Naive thymus-derived CD8-positive, alpha-beta T cell (primary cell): ENCODE measurements at places on chromosomes 13 and 19.
A peak's percentile ranks its signal among the peaks of the same experiment; 100 is the strongest.

- DNase-seq = no peak
Observed at GRCh38 chr19:19750842-19751790, 18.2 kb upstream of the ZNF14 start.

- no peak for DNase-seq
Observed at GRCh38 chr13:93982179-93982918, 497.1 kb downstream of the DCT start.

- no peak for DNase-seq
Observed at GRCh38 chr19:4707322-4707721, 16.3 kb downstream of the DPP9 start.

DNA sequence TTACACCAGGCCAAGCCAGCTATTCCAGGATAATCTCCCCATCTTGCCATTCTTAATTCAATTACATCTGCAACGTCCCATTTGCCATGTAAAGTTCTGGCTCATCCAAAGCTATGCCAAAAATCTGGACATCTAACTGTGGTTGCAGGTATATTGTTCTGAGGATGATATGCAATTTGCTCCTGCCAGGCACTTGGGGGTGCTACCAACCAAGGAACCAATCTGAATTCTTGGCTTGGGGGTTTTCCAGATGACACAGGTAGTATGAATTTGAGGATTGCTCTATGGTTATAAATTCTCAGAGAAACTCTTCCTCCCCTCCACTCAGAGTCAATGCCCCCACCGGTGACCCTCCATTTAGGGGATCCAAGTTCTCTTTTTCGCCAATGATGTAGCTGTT is 33.0 kb downstream of the CRYL1 start:
- DNase-seq = no peak

DNA sequence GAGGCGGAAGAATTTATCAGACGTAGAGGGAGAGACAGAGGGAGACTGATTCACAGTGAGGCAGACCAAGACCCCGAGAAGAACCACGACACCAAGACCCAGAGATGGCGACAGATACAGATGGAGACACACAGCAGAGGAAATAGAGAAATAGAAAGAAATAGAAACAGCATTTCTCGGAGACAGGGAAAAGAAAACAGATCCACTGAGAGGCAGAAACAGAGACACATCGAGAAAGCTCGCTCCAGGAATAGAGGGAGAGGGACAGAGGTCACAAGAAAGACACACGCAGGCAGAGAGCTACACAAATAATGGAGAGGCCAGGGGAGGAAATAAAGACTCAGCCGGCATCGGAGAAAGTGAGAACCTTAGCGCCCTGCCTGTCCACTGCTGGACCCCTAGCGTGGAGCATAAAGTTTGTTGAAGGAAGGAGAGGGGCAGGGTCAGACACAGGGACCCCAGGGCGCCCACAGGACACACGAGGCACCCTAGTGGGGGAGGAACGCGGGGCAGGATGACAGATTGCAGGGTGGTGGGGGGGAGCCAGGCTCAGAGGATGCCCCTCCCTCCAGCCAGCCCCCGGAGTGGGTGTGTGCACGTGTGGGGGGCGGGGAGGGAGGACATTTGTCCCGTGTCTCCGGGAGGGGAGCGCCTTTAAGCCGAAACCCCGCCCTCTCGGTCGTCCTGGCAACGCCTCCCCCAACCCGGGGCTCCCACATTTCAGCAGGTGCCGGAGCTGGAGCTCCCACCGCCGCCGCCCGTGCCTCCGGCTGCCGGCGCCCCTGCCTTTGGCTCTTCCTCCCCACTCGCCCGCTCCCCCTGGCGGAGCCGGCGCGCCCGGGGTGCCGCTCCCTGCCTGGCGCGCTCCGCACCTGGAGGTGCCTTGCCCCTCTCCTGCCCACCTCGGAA is at the start of gene PRKCG:
Gene PRKCG (plus strand): TSS at position 716 of the 909 bp plus-strand sequence. CDS start 298 bp downstream, outside the sequence.
- DNase-seq = peak; percentile 64

- no peak for DNase-seq
Observed at GRCh38 chr19:869245-870177, 10.0 kb downstream of the CFD start.

DNA sequence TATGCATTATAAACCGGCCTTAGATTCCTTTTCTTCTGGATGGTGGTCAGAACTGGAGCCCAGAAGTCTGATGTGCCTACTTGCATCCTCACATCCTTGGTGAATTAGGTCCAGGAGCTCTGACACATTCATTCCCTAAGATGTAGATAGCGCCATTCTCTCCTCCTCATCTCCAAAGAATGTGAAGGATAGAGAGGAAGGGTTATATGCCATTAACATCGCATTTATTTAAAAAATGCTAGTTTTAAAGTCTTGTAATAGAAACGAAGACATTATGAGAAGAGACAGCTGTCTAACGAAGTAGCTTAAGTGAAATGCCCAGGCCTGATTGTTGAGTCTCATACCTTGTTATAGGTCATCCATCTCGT is 9.7 kb downstream of the MBNL2 start:
- no peak for DNase-seq

GRCh38 chr19:43634506-43634871 is 5.2 kb downstream of the CADM4 start:
- no peak for DNase-seq

DNA sequence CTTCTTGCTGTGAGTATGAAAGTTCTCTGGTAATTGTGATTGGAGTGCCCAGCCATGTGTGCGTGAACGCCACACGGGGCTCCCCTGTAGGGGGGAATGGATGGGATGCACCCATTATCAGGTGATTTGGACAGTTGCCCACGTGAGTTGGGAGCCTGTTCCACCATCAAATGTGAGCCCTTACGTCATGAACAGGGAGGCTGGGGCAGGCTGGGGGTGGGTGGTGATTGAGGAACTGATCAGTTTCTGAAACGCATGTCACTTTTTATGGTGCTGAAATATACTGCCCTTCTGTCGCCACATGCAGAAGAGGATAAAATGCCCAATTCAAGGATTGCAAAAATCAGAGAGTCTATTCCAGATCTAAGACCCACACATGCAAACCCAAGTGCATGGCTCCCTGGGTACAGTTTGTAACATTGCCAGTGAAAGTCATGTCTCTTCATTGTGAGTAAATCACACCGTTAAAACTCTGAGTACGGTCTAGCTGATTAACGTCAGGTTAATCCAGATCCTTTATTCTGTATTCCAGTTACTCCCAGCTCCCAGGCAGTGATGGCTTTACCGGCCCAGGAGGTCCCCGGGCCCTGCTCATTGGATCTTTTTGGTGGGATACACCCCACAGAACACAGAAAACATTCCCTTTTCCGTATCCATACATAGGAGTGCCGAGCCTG is 90.2 kb downstream of the RAB20 start:
- no peak for DNase-seq

DNA sequence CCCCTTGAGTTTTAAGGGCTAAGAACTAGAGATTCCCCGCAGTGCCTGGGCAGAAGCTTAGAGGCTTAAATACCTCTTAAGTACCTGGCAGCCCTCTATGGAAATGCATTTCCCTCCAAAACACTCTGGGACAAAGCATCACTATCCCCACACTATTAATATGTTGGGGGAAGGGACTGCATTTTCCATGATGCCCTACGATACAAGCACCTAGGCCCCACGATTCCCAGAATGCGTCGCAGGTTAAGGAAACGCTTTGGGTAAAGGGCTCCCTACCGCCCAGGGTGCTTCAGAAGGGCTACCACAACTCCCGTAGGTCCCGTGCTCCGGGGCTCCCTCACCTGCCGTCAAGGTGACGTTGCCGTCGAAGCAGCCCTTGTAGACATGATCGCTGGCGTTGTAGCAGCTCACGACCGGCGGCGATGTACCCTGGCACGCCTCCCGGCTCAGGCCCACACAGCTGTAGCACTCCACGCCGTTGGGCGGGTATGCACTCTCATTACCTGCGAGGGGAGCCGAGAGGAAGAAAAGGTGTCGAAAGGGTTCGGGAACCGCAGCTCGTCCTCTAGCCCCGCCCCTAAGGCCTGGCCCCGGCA is 2.5 kb downstream of the LYPD3 start:
- no peak for DNase-seq

DNA sequence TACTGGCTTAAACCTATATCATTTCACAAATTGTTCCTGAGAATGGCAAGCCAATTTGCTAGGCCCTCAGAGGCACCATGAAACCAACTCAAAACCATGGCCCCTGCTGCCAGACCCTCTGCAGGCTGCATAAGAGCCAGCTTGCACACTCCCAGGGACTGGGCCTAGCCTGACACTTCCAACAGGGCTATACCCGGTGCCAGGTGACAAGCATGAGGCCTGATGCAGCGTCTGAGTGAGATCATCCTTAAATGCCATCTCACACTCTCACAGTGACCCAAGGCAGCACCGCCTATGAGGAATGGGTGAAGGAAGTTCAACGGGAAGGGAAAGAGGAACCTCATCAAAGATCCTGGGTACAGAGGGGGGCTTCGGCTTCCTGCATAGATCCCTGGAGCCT is 65.6 kb downstream of the C13orf42 start:
- DNase-seq = no peak

GRCh38 chr13:35979361-35979951 is 151.7 kb downstream of the DCLK1 start:
- no peak for DNase-seq

GRCh38 chr19:38879400-38879751 is 1.3 kb upstream of the RINL start:
- no peak for DNase-seq

- no peak for DNase-seq
Observed at GRCh38 chr19:35460608-35461007, 12.6 kb downstream of the FFAR2 start.

DNA sequence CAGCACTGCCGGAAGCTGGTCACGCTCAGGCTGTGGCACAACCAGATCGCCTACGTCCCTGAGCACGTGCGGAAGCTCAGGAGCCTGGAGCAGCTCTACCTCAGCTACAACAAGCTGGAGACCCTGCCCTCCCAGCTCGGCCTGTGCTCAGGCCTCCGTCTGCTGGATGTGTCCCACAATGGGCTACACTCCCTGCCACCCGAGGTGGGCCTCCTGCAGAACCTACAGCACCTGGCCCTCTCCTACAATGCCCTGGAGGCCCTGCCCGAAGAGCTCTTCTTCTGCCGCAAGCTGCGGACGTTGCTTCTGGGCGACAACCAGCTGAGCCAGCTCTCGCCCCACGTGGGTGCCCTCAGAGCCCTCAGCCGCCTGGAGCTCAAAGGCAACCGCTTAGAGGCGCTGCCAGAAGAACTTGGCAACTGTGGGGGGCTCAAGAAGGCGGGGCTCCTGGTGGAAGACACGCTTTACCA is 3.2 kb upstream of the MAP2K7 start:
- no peak for DNase-seq

DNA sequence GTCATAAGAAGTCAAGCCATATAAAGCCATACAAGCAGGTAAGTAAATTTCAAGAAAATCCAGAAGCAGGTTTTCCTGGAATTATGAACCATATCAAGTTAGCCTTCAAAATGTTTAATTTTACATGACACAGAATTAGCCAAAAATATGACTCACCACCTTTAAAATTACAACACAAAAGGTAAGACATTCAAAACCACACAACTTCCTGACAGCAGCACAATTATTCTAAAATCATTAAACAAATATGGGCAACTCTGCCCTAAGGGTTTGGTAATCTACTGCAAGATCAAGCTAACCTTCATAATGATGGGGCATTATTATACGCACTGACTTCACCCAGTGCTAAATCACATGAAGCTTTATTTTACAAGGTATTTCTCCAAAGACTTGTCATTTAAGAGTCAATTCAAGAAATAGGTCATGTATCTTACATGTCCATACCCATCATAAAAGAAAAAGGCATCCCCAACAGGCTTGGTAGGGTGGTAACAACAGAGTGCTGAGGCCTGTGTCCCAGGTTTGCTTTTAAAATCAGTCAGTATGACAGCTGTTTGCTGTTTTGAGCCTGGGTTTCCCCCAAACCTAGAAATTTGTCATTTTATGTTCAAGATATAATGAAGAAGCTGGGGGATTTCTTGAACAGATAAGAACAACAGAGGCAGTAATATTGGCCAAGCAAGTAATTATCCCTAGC is 15.2 kb downstream of the RCBTB1 start:
- no peak for DNase-seq

GRCh38 chr19:49342291-49342721 is 7.1 kb downstream of the CD37 start:
- DNase-seq = no peak

DNA sequence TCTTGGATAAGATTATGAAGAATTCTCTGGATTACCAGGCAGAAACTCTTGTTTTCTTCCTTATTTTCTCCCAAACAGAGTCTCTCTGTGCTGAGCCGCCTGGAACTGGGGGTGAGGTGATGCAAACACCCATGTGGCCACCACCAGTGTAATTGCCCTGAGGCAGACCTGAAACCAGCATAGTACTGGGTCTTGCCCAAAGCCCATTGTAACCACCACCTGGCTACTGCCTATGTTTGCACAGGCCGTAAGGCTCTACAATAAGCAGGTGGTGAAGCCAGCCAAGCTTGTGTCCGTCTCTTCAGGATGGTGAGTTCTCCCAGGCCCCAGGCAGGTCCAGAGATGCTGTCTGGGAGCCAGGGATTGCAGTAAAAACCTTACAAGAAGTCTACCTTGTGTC is 18.9 kb upstream of the KBTBD7 start:
- no peak for DNase-seq

GRCh38 chr13:75180805-75181455 is 301.0 kb downstream of the TBC1D4 start:
- DNase-seq = no peak

- DNase-seq = peak; percentile 79
Observed at GRCh38 chr19:10566658-10567410, 1.0 kb upstream of the KRI1 start.
